ENCODE measurements at places on chromosomes 3 and 15.

DNA sequence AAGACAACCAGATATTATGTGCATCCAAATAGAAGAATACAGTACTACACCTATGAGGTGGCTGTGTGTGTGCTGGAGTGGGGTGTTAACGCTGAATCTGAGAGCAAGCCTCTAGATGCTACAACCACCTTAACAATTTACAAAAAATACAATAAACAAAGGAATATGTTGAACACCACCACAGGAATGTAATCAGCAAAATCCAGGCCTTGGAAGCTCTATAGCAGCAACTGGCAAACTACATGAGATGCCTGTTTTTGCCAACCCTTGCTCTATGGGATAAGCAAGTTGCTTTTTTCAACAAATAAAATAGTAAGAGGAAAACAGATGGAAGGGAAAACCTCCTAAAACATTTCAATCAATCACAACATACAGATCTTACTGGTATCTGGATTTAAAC lies 23.9 kb downstream of the SLTM start:
- DNase-seq: no peak

GRCh38 chr3:4736284-4736861 lies 242.9 kb upstream of the BHLHE40 start:
- DNase-seq: no peak

DNA sequence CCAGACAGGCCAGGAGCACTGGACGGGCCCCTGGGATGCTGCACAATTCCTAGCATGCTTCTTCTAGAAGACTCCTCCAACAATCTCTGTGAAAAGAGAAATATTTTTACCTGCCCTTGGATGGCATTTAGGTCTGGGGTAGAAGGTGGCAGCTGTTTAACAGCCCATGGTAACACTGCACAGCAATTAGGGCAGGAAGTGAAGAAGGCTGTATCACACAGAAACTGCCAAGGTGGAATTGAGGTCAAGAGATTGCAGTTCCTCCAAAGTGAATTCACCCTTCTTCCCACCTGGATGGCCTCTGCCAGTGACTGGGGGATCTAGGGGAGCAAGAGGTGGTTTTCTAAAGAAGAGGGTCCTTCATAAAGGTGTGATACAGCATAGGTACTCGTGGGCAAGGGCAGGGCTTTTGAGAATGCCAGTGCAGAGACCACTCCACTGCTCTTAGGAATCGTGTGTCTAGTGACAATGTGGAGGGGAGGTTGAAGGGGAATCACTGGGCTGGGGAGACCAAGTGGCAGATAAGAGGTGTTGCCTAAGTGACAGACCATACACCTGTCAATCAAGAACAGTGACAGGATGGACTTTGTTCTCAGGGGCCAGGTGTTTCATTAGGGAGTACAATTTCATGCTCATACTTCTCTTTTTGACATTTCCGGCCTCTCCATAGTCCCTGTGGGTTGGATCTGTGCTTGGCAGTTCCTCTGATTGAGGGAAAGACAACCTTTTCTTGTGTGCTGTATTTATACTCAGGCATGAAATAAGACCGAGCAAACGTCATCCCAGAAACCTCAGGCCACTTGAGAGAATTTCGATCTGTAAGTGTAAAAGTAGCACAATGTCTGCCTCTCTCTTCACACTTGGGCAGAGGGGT lies 83.5 kb upstream of the BCL6 start:
- DNase-seq: no peak

GRCh38 chr3:187406927-187407326 lies 38.7 kb downstream of the RTP4 start:
- no peak for DNase-seq

- no peak for DNase-seq
These were observed 178.2 kb upstream of the GOLIM4 start for GRCh38 chr3:168273917-168274316.

DNA sequence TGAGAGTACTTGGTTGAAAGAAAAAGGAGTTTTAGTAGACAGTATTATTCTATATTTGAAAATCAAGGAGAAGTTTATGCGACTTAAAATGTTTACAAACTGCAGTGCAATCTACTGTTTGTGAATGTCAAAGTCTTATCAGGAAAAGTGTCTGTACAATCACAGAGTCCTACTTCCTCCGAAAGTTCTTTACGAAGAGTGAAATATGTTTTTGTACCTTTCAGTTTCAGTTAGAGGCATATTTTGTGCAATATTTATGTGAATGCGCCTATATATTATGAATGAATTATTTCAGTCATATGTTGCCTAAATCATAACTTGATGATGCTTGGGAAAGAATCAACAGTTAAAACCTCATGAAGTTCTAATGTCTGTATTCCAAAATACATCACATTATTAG lies 31.5 kb downstream of the NGRN start:
- no peak for DNase-seq

GRCh38 chr3:89314454-89315098 lies 207.2 kb downstream of the EPHA3 start:
- DNase-seq: no peak

- no peak for DNase-seq
These were observed 123.7 kb upstream of the CLSTN2 start for GRCh38 chr3:139811331-139811730.

- DNase-seq: no peak
These were observed 58.7 kb upstream of the FNDC3B start for GRCh38 chr3:171980578-171981270.
